ENCODE measurements at places on chromosomes 4 and X.

DNA sequence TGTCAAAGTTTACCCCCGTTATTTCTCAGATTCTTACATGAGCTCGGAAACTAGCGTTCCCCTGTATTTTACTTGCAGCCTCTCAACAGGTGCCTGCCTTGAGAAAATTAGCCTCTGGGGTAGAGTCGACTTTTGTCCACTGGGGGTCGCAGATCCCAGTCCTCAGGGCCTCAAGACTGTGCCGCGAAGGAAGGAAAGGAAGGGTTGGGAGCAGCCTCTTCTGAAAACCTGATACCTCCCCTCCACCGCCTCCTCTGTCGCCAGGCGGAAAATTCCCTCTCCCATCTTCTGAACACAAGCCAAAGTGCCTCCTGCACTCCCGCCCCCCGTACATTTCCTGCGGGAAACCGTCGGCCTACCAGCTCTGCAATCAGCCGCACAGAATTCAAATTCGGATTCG is 44.4 kb upstream of the TMSB15B start:
- DNase-seq = peak; percentile 48

GRCh38 chrX:113330416-113330815 is 489.8 kb upstream of the AMOT start:
- DNase-seq = no peak

- peak; percentile 76 for DNase-seq
Observed at GRCh38 chr4:11471618-11472017, 42.9 kb upstream of the HS3ST1 start.

GRCh38 chrX:150548251-150548650 is 20.2 kb upstream of the MTM1 start:
- DNase-seq = no peak

GRCh38 chrX:102765217-102765616 is 44.7 kb downstream of the GPRASP3 start:
- DNase-seq = no peak

- DNase-seq = no peak
Observed at GRCh38 chrX:31717474-31717873, 645.6 kb upstream of the FTHL17 start.

- no peak for DNase-seq
Observed at GRCh38 chr4:124753941-124754581, 41.5 kb upstream of the ANKRD50 start.

DNA sequence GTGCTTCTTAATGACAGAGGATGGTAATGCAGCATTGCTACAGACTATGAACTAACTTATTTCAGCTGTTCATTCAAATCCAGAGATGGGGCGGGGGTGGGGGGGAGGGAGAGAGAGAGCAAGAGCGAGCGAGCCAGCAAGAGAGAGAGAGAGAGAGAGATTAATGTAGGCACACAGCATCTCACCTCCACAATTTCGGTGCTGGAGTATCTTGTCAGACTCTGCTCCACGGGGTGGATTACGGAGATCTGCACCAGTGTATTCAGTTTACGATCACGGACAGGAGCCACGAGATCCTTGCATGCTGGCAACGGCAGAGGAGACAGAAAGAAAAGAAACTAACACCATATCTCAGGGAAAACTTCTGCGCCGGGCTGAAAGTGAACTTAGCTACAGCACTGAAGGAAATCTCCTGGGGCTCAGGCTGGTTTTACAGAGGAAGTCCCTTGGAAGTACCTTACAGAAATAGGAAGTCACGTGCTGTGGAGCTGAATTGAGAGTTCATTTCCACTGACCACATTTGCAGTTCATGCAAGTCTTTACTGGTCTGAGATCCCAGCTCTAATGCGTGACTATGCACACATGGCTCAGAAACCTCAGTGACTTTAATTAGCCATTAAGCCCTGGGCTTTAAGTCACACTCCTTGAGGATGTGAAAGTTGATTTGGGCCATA is 440.9 kb downstream of the INPP4B start:
- peak; percentile 75 for DNase-seq

DNA sequence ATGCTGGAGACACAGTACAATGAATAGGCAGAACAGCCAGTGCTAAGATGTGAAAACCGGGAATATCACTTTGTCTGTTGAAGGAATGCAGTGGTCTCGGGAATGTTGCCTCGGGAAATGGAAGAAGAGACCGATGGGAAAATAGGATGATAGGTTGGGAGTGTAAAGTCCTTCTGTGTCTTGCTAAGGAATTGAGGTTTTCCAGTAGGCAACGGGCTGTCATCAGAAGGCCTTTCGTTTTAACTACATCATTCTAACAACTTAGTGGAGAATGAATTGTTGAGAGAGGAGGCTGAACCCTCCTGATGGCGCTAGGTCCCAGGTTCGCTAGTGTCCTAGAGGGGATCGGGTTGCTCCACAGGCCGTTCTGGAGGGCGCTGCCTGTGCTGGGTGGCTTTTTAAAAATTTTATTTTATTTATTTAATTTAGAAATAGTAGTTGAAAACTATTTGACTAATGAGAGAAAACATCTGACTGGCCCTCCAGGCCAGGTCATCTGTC is 730 bp downstream of the VBP1 start:
- no peak for DNase-seq

DNA sequence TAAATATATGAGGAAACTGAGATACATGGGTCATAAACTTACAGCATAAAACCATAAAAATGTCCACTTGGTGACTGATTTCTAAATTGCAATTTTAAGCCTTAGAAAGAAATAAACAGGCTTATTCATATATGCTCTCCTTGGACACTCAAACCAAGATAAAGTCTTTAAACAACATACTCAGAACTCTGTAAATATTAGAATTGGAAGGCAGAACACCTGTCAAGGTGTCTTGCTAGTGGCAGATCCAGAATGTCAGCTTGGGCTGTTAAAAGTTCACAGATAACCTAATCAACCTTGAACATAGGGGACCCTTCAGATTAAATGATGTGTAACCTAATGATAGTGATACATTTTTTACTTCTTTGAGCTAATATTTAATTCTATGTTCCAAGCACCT is 208.1 kb upstream of the ARSJ start:
- DNase-seq = no peak
